ENCODE measurements at places on chromosomes 7 and 10.

DNA sequence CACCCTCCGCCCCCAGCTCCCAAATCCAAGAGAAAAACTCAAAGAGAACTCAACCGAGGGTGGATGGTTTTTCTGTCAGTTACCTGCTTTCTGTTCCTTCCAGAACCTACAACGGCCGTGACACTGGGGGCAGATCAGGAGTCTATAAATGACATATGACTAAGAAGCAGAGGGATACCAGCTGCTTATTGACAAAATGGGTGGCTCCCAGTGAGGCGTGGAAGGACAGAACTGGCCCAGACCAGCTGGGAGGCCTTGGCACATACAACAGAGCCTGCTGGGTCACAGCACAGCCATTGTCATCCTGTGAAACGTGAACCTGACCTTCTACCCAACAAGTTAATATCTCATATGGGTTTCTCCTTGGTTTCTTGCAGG, 84.3 kb upstream of the ADRB1 start:
- no peak for DNase-seq

DNA sequence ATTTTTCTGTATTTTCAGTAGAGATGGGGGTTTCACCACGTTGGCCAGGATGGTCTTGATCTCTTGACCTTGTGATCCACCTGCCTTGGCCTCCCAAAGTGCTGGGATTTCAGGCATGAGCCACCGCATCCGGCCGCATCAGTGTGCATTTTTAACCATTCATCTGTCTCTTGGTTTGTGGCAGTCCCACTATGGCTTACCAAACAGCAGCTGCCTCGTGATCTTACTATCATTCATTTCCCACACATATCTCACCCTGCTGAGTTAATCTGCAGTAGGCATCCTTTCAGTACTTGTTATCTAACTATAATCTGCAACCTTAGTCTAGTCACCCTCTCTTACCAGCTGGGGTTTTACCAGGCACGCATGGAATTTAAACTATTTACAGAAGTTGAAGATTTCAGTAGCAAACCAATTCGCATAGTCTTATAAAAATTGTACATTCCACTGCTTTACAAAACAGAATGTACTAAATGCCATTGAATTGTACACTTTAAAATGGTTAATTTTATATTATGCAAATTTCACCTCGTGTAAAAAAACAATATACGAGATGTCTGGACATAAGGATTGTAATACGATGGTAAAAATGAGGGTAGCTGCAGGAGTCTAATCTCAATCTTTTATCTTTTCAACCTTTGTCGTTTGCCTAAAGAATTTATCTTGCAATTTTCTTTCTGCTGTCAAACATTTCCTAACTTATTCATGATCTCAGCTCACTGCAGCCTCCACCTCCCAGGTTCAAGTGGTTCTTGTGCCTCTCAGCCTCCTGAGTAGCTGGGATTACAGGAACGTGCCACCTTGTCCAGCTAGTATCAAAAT, 4.6 kb upstream of the TBC1D12 start:
- no peak for DNase-seq

DNA sequence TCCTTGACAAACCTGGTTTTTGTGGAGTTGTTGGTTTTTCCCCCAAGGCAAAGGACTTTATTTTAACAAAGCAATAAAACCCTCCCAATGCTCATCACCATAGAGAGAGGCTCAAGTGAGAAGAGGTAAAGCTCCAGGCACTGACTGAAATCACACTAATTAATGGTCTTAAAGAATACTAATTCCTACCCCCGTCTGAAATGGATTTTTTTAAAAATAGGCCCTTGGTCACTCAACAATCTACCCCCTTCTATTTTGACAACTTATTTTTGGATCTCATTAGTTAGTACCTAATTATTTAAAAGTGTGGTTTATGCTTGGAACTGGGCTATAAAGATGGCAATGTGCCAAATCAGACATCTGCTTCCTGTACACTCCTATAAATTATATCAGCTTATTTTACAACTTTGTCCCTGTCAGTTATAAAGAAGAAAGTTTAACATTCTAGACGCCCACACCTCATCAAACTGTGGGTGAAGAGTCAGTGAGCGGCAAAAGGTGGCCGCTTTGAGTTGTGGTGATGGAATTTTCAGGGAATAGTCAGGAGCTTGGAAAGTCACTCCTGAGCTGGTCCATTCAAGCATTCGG, 10.6 kb downstream of the GLI3 start:
- no peak for DNase-seq

GRCh38 chr10:68989317-68989990, 851 bp downstream of the KIFBP start:
- no peak for DNase-seq

- no peak for DNase-seq
Measured at GRCh38 chr7:159031135-159031701, 113.4 kb downstream of the VIPR2 start.

GRCh38 chr7:158702944-158703343, 1.7 kb downstream of the NCAPG2 start:
- DNase-seq, result no peak

- no peak for DNase-seq
Measured at GRCh38 chr7:91776171-91776570, 104.3 kb downstream of the MTERF1 start.

GRCh38 chr7:46786221-46786954, 795.5 kb downstream of the TNS3 start:
- no peak for DNase-seq

- no peak for DNase-seq
Measured at GRCh38 chr7:39005036-39005435, 27.3 kb downstream of the POU6F2 start.

GRCh38 chr7:120862987-120863590, 5.1 kb upstream of the TSPAN12 start:
- no peak for DNase-seq

- no peak for DNase-seq
Measured at GRCh38 chr10:129942936-129943715, 20.9 kb downstream of the EBF3 start.

DNA sequence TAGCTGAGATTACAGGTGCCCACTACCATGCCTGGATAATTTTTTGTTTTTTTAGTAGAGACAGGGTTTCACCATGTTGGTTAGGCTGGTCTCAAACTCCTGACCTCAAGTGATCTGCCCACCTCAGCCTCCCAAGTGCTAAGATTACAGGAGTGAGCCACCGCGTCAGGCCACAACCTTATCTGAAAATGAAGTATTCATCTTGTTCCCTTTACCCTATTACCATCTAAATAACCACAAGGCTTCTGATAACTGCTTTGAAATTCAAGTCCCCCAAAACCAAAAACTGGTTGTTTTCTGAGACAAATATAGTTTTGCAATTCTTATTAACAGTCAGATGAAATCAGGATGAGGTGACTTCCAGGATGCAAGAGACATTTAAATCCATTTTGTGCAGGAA, 2.4 kb downstream of the TCTN3 start:
- DNase-seq, result no peak
